ENCODE measurements at places on chromosomes 1 and 21. TPM values are rescaled to one million over a fixed set of nuclear protein-coding genes. Genes with fewer than 3 reads are reported as not detected.

CELA3A gene
- total RNA-seq: not detected

DNA sequence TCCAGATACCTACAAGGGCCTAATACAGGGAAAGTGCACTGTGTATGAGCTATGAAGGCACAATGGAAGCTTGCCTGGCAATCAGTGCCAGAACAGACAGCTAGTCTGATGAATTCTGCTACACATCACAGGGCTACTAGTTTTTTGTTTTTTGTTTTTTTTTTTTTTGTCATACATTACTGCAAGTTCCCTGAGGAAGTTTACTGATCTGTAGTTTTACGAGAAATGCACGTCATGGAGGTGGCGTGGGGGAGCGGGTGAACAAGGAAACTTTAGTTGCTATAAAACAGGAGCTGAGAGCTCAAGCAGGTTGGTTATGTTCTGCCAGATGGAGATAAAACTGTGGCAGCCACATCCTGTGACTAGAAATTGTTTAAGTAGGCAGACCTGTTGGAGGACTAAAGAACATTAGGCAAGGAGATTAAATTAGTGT lies 17.7 kb downstream of the PTPRC start:
- no peaks in the 10 kb centered on the region for H3K4me1 ChIP-seq
- no peaks in the 10 kb centered on the region for H3K36me3 ChIP-seq
- no peaks in the 10 kb centered on the region for H3K27me3 ChIP-seq
- H3K27ac ChIP-seq: peak overlapping the region; percentile 39
- H3K4me3 ChIP-seq: no peak overlapping the region
- DNase-seq: peak; percentile 89

DNA sequence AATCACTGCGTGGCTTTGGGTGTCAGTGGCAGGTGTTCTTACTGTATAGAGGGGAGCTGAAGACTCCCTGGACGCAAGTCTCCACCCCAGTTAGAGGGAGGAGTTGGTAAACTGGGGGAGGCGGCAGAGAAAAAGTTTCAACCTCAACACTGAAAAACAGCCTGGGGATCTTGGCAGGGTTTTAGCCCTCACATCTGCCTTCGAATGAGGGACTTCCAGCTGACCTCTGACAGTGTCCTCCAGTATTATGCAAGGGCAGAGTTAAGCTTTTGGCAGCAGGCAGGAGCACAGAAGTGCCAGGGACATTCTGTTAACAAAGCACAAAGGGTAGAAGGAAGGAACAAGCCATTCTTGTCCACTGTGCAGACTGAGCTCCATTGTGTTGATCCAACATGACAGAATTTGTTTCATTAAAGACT lies 41.2 kb upstream of the RAB4A start:
- peak; percentile 63 for DNase-seq
- H3K36me3 ChIP-seq: no peaks in the 10 kb centered on the region
- no peak overlapping the region for H3K4me3 ChIP-seq
- H3K27me3 ChIP-seq: no peaks in the 10 kb centered on the region
- H3K27ac ChIP-seq: peak overlapping the region; percentile 17
- H3K4me1 ChIP-seq: no peaks in the 10 kb centered on the region

- no peak overlapping the region for H3K4me3 ChIP-seq
- peak; percentile 36 for DNase-seq
- no peaks in the 10 kb centered on the region for H3K36me3 ChIP-seq
- peaks cover 23% of the 10 kb centered on the region for H3K27me3 ChIP-seq
- peaks cover 17% of the 10 kb centered on the region for H3K4me1 ChIP-seq
Observed at GRCh38 chr1:21666576-21667320, 2.4 kb downstream of the RAP1GAP start.
